ENCODE measurements at places on chromosomes 3 and 15. TPM values are rescaled to one million over a fixed set of nuclear protein-coding genes. Genes with fewer than 3 reads are reported as not detected.

The PLXNA1 gene
- total RNA-seq: 36.0 TPM

GRCh38 chr3:69888040-69888942 is 111.2 kb upstream of the SAMMSON start:
- no peaks in the 10 kb centered on the region for H3K36me3 ChIP-seq
- H3K27ac ChIP-seq: no peak overlapping the region
- no peak for DNase-seq
- H3K27me3 ChIP-seq: no peaks in the 10 kb centered on the region

- peak; percentile 51 for DNase-seq
- H3K36me3 ChIP-seq: no peaks in the 10 kb centered on the region
- H3K27me3 ChIP-seq: no peaks in the 10 kb centered on the region
- no peak overlapping the region for H3K4me3 ChIP-seq
Observed at GRCh38 chr3:174101244-174101643, 703.7 kb downstream of the NLGN1 start.

The FETUB gene
- total RNA-seq: not detected

The TTC21A gene
- total RNA-seq: 1.5 TPM

- peaks cover 13% of the 10 kb centered on the region for H3K36me3 ChIP-seq
- no peak for DNase-seq
- H3K4me3 ChIP-seq: no peak overlapping the region
- no peaks in the 10 kb centered on the region for H3K27me3 ChIP-seq
- peaks cover 11% of the 10 kb centered on the region for H3K4me1 ChIP-seq
Observed at GRCh38 chr3:124981472-124981871, 46.9 kb upstream of the MUC13 start.

The KLHL6 gene
- not detected for total RNA-seq

The DCUN1D1 gene
- total RNA-seq: 26.6 TPM

The SERPINI2 gene
- total RNA-seq: not detected

The ILDR1 gene
- total RNA-seq: not detected

GRCh38 chr15:75107908-75108838 is 84.8 kb downstream of the PPCDC start:
- no peak overlapping the region for H3K27ac ChIP-seq
- no peak overlapping the region for H3K4me3 ChIP-seq
- peak; percentile 91 for DNase-seq
- no peaks in the 10 kb centered on the region for H3K36me3 ChIP-seq

GRCh38 chr3:186532598-186533072 is 11.5 kb downstream of the CRYGS start:
- no peak overlapping the region for H3K4me3 ChIP-seq
- no peaks in the 10 kb centered on the region for H3K36me3 ChIP-seq
- H3K4me1 ChIP-seq: peaks cover 2% of the 10 kb centered on the region
- no peaks in the 10 kb centered on the region for H3K27me3 ChIP-seq

GRCh38 chr3:107452436-107452835 is 70.3 kb upstream of the BBX start:
- H3K4me3 ChIP-seq: no peak overlapping the region
- peak; percentile 83 for DNase-seq
- H3K27me3 ChIP-seq: no peaks in the 10 kb centered on the region
- H3K4me1 ChIP-seq: no peaks in the 10 kb centered on the region

GRCh38 chr3:72614394-72615074 is 233.7 kb downstream of the SHQ1 start:
- H3K36me3 ChIP-seq: no peaks in the 10 kb centered on the region
- no peak overlapping the region for H3K27ac ChIP-seq
- H3K4me1 ChIP-seq: no peaks in the 10 kb centered on the region

DNA sequence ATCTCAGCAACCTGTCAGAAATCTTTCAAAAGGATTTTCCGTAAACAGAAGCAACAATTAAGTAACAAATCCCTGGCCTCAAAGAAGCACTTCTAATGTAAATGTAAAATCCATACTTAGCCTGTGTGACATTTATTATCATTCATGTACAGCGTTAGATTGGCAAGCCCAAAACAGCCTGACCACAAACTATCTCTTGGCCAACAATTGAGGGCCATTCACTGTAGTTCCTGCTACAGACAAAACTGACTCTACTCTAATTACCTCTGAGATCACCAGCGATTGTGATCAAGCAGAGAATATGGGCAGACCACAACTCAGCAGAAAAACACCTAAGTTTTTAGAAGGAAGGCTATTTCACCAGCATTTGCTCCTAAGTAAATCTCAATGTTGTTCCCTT is 9.2 kb downstream of the SHQ1 start:
- no peak overlapping the region for H3K4me3 ChIP-seq
- DNase-seq: no peak
- H3K36me3 ChIP-seq: peaks cover 2% of the 10 kb centered on the region
- no peak overlapping the region for H3K27ac ChIP-seq
- H3K4me1 ChIP-seq: no peaks in the 10 kb centered on the region

The SAMD7 gene
- not detected for total RNA-seq

The FOXL2 gene
- under 0.01 TPM for total RNA-seq

The IL17RE gene
- 0.99 TPM for total RNA-seq

The PHLDB2 gene
- total RNA-seq: 43.4 TPM

The UROC1 gene
- not detected for total RNA-seq

The ARHGAP11A gene
- 13.1 TPM for total RNA-seq

DNA sequence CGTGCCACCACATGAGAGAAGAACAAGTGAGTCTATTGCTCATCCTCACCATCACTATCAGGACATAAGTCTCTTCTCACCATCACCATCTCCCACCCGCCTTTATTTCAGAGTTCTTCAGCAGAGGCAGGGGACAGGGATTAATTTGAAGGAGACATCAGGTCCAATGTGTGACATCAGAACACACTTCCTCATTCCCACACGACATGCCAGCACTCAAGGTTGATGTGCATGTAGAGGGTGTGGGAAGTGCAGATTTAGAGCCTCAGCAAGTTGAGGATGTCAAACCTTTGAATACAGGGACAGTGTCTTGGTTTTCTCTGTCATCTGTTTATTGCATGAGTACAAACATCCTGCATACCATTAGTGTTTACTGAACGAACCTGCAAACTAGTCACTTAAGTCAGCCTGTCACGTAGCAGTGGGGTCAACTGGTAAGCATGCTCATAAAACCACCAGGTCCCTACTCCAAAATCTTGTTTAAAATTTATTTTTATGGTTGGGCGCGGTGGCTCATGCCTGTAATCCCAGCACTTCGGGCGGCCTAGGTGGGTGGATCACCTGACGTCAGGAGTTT is 104.4 kb downstream of the MYLK start:
- H3K4me3 ChIP-seq: no peak overlapping the region
- no peak overlapping the region for H3K27ac ChIP-seq
- H3K36me3 ChIP-seq: peaks cover 21% of the 10 kb centered on the region
- no peak for DNase-seq

GRCh38 chr3:46519952-46520351 is 22.2 kb downstream of the RTP3 start:
- no peaks in the 10 kb centered on the region for H3K4me1 ChIP-seq
- H3K4me3 ChIP-seq: no peak overlapping the region
- no peaks in the 10 kb centered on the region for H3K36me3 ChIP-seq
- no peak for DNase-seq

The CTXN2 gene
- total RNA-seq: not detected

- no peaks in the 10 kb centered on the region for H3K36me3 ChIP-seq
- no peaks in the 10 kb centered on the region for H3K27me3 ChIP-seq
- no peak overlapping the region for H3K27ac ChIP-seq
- no peaks in the 10 kb centered on the region for H3K4me1 ChIP-seq
- no peak overlapping the region for H3K4me3 ChIP-seq
Observed at GRCh38 chr3:77134769-77135168, 94.9 kb downstream of the ROBO2 start.

- no peaks in the 10 kb centered on the region for H3K4me1 ChIP-seq
- H3K4me3 ChIP-seq: no peak overlapping the region
- H3K36me3 ChIP-seq: no peaks in the 10 kb centered on the region
- no peaks in the 10 kb centered on the region for H3K27me3 ChIP-seq
- DNase-seq: no peak
Observed at GRCh38 chr3:138359919-138360868, 11.8 kb downstream of the MRAS start.

- H3K27ac ChIP-seq: no peak overlapping the region
- no peaks in the 10 kb centered on the region for H3K4me1 ChIP-seq
- H3K36me3 ChIP-seq: no peaks in the 10 kb centered on the region
- DNase-seq: peak; percentile 60
Observed at GRCh38 chr3:46442576-46443530, 21.9 kb downstream of the LTF start.

DNA sequence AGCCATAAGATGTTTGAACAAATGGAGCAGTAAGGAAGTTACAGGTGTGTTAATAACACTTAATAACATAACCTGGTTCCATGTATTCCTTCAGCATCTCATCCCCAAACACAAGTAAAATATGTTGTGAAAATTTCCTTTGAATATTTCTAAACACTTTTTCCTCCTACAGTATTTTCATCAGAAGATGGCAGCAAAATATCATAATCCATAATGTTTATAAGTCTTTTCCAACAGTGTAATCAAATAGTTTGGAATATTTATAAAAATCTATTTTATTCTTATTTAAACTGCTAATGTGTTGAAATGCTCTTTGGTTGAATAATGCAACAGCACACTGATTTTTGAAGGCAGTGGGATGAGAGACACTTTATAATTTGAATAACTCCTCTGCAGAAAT is 1020.5 kb downstream of the OTOL1 start:
- H3K36me3 ChIP-seq: no peaks in the 10 kb centered on the region
- H3K27ac ChIP-seq: no peak overlapping the region
- DNase-seq: no peak

GRCh38 chr3:143122089-143122430 is 2.5 kb downstream of the CHST2 start:
- no peaks in the 10 kb centered on the region for H3K4me1 ChIP-seq
- no peak overlapping the region for H3K4me3 ChIP-seq
- no peak overlapping the region for H3K27ac ChIP-seq

GRCh38 chr15:67177752-67178151 is 76.7 kb downstream of the AAGAB start:
- no peaks in the 10 kb centered on the region for H3K27me3 ChIP-seq
- H3K36me3 ChIP-seq: peaks cover 53% of the 10 kb centered on the region
- no peak overlapping the region for H3K4me3 ChIP-seq

GRCh38 chr3:188299708-188300107 is 145.8 kb downstream of the LPP start:
- H3K4me1 ChIP-seq: peaks cover 15% of the 10 kb centered on the region
- H3K4me3 ChIP-seq: no peak overlapping the region
- no peaks in the 10 kb centered on the region for H3K36me3 ChIP-seq
- H3K27ac ChIP-seq: no peak overlapping the region
- DNase-seq: no peak

GRCh38 chr15:90400005-90400758 is 12.1 kb downstream of the IQGAP1 start:
- DNase-seq: peak; percentile 20
- no peaks in the 10 kb centered on the region for H3K27me3 ChIP-seq
- peak overlapping the region; percentile 98 for H3K27ac ChIP-seq
- peaks cover 25% of the 10 kb centered on the region for H3K4me1 ChIP-seq
- H3K36me3 ChIP-seq: peaks cover 1% of the 10 kb centered on the region

The PEX5L gene
- 0.51 TPM for total RNA-seq

- DNase-seq: no peak
- no peaks in the 10 kb centered on the region for H3K4me1 ChIP-seq
- H3K36me3 ChIP-seq: no peaks in the 10 kb centered on the region
Observed at GRCh38 chr3:54157860-54158259, 35.5 kb downstream of the CACNA2D3 start.

DNA sequence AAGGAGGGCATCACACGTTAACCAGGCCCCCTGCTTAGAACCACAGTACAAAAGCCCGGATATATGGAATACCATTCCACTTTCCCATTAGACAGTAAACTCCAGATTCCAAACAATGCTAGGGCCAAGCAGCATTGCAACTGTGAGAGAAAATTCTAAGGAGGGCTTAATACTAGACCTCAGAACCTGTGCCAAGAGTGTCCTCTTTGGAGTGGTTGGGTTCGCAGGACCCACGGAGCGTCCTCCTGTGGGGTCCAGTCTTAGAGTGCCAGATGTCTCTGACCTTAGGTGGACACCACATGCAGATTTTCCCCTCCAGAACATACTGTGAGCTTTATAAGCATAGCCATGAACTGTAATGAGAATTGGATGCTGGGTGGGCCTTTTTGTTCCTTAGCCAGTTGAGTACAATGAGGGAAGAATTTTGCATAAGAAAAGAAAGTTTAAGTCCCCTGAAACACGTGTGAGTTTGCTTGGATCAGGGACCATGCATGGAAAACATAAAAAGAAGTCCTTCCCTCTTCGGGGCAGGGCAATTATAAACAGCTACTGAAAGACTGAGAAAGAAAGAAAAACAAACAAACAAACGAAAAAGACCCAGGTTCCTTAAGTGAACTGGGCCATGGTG is 325.7 kb downstream of the NEK10 start:
- H3K27me3 ChIP-seq: no peaks in the 10 kb centered on the region
- no peaks in the 10 kb centered on the region for H3K36me3 ChIP-seq
- no peaks in the 10 kb centered on the region for H3K4me1 ChIP-seq
- H3K4me3 ChIP-seq: no peak overlapping the region
- no peak overlapping the region for H3K27ac ChIP-seq

The PLOD2 gene
- total RNA-seq: 114 TPM

DNA sequence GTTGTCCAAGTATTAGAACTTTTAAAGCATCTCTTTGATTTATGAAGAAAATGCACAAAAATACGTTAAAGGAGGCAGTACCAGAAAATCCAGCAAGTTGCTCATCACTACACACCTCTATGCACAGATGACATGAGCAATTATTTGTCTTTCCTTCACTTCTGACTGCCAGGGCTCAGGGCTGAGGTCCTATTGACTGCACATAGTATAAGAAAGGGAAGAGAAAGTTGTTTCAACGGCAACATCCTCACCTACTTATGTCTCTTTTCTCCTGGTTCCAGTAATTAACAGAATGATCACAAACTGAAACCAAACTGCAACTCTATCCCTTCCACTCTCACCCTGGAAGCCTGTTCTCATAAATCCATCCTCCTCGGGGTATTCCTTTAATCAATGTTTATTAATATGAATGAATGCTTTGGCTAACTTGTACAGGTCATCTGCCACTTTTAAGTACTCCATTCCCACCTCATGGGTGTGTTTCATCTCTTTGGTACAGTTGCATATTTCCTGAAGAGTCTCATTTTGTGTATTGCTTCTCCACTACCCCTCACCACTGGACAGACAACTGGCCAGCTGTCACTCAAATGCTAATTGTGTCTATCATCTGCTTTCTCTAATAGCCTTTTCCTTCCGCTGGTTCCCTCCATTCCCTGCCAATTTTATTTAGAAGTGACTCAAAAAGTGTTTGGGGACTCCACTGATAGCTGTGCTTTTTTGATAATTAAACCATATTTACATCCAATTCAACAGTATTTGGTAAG is 34.5 kb downstream of the RAB27A start:
- H3K4me1 ChIP-seq: no peaks in the 10 kb centered on the region
- no peak overlapping the region for H3K27ac ChIP-seq
- no peaks in the 10 kb centered on the region for H3K36me3 ChIP-seq
- DNase-seq: no peak
- H3K4me3 ChIP-seq: no peak overlapping the region

Data from fibroblast of lung (primary cell).